ENCODE measurements at places on chromosomes 6 and 20.

DNA sequence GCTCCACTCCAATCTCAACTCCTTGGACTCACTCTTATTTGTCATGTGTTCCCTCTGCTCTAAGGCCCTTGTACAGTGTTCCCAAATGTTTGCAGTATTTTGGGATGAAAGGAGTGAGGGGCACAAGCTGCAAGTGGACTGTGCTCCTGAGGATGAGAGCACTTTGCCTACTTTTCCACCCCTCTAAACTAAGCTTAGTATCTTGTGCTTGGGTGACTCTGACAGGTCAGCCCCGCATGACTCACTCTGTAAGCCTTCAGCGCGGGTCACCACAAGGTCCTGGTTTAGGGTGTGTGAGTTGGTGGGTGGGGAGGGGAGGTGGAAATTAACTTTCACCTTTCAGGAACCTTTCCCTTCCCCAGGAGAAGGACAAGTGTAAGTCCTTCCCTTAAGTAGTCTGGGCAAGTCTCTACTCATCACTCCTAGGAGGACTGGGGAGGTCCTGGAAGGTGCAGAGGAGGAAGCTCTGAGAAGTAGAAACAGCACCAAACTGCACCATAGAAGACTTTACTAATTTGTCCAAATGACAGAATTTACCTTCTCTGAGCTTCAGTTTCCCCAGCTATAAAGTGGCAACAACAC lies 68.8 kb upstream of the EPB41L1 start:
- DNase-seq = no peak

DNA sequence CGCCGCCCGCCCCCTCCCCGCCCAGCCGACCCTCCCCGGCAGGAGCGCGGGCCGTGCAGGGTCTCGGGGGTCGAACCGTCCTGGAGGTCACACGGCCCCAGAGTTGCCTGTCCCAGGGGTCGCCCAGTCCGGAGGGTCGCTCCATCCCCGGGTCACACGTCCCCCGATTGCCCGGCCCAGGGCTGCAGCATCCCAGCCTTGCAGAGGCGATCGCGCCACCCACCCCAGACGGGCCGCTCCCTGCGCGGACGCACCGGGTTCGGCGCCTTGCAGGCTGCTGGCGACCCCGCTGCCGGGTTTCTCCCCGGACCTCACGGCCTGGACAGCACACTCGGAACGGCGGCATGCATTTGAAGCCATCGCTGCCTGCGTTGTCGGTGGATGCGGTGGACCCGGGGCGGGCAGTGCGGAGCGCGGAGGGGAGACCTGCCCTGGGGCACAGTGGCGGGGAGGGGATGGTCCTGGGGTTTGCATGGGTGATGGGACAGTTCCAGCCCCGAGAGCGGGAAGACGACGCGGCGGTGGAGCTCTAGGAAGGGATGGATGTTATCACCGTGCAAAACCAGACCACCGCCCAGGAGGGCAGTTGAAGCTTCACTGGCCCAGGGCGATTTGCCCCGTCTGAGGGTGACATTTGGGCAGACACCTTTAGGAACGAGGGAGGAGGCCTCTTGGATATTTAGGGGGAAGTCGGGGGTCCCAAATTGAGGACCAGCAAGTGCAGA lies 22.7 kb upstream of the FRMD1 start:
- DNase-seq = no peak

- no peak for DNase-seq
Observed at GRCh38 chr6:127635091-127635490, 58.1 kb downstream of the C6orf58 start.

GRCh38 chr6:130466052-130466747 lies 100.4 kb downstream of the TMEM200A start:
- no peak for DNase-seq

- no peak for DNase-seq
Observed at GRCh38 chr6:47292944-47293343, 16.8 kb downstream of the TNFRSF21 start.

- DNase-seq = no peak
Observed at GRCh38 chr20:57244627-57245214, 21.7 kb downstream of the BMP7 start.

DNA sequence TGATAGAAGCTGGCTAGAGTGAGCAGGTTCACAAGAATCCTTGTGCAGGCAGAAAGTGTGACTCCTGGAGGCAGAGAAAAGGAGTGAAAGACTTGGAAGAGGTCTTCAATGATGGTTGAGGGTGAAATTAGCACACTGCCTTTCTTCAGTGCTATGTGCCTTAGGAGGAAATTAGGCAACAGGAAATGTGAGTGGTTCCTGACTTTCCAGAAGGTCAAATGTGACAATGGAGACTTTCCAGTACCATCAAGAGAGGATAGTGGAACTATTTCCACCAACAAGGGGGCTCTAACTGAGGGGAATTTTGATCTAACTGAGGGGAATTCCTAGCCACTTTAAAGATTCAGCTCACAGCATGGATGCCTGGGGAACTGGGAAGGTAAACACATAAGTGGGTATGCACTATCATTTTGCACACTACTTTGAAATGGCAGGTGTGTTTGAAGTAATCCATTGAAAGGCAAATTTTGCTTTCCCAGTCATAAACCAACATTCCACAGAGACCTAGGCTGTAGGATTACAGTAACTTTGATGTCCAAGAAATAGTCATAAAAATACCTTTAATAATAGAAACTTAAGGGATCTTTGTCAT lies 90.0 kb downstream of the PERP start:
- DNase-seq = no peak

DNA sequence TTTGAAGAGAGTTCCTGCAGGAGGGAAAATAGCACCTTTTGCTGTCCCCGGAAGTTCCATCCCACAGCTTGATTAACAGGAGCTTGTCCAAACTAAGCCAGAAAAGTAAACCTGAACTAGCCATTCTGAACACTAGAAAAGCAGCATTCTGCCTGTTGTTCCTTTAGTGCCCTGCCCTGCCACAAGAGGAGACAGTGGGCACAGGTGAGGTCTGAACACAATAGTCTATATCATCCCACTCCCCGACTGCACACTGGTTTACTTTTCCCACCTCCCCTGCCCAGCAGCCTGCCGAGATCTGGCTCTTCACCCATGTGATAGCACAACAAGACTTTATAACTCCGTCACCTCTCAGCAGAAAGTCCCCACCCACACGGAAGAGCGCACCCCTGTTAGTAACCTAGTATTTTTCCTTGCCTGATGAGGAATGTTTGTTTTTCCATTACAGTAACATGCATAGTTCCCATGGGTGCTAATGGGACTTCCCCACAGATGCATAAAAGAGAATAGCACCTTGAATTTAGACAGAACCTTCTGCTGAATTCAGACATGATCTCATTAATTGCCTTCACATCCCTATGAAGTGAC lies 59.7 kb downstream of the TFAP2A start:
- DNase-seq = no peak

- no peak for DNase-seq
Observed at GRCh38 chr6:33433544-33434191, 13.8 kb downstream of the SYNGAP1 start.

Data from activated naive CD4-positive, alpha-beta T cell (primary cell).